Activated CD4-positive, alpha-beta T cell treated with anti-CD3 and anti-CD28 coated beads, Interleukin-2, amount 50 U/mL, for 24 hours (primary cell): ENCODE measurements at places on chromosomes 3 and 15.

- DNase-seq = no peak
Measured at GRCh38 chr15:92870010-92870591, 30.0 kb upstream of the CHD2 start.

DNA sequence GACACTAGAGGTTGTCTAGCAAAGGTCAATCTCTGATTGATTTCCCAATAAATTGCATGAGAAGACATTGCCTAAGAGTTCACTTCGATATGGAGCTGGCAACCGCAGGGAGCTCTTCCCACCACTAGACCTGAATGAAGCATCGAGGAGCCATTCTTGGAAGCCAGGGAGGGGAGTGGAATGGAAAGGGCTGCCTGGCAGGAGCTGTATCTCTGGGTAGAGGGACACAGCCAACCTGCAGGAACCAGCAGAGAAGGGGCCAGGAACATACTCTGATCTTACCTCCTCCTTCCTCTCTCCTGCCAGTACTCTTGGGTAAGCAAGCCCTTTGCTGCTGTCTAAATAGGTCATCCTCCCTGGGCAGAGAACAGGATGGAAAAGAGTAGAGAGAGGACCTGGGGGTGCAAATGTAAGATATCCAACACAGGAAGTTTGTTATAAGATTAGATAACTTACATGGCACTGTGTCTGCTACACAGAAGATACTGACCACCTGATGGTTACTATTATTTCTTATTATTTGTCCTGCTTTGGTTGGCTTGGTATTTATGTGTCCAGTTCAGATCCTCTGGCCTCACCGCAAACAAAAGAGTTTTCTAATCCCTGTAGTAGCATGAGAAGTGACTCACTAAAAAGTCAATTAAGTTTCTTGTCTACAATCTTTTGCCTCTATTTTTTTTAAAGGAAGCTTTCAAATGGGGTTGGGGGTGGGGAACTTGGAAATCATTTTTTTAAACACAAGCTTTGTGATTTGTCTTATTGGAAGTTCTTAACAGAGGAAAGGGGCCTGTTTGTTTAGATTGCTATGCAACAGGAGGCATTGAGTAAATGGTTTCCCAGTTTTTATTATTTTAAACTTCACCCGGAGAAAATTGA is 156.7 kb upstream of the TSC22D2 start:
- DNase-seq = no peak

DNA sequence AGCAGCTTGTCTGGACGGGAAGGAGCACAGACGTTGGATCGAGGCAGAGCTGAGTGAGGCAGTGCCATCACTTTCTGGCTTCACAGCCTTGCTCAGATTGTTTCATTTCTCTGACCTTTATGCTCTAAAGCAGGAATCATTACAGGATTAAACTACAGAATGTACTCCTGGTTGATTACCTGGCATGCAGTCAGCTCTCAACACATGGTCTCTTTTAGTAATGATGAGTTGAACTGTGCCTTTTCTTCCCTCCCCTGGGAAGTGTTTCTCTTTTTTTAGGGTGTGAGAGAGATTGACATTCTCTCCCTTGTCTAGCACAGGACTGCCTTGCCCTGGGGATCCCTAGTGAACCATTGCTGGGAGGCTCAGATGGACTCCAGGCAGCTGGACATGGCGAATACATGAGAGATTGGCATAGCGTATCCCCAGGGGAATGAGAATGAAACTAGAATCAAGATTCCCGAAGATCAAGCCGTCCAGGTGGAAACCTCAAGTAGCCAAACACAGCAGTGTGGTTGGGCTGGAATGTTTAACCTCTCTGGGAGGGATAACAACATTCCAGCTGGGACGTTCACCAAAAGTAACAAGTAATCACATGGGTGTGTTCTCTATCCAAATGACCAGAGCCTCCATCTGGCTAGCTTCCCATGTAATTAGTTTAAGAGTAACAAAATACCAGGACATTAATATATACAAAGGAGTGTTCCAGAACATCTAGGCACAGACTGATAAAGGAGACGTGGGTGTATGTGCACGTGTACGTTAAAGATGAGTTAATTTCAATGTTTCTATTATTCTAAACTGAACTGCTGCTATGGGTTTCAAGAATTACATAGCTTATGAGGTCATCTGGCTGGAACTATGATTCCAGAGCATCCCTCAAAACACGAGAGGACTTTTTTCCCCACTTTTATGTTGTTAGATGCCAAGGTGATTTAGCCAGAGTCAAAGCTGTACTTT is 118.6 kb upstream of the NR2E3 start:
- no peak for DNase-seq

GRCh38 chr3:187880851-187881250 is 135.6 kb upstream of the BCL6 start:
- no peak for DNase-seq

DNA sequence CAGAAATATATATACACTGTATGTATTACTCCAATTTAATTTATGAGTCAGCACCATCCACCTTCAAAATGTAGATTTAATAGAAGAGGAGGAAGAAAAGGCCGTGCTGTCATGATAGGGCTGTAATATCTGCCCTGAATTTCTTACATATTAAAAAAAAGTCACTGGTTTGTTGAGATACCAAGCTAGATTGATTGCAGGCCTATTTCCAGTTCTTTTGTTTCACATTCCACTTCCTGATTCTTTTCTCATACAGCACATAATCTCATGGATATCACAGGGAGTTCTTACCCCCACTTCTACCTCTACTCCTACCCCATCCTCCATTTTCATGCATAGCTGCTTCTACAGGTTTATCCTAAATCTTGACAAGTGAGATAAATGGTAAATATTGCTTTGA is 290.3 kb downstream of the ZBTB20 start:
- no peak for DNase-seq

GRCh38 chr3:11735638-11736037 is 91.9 kb upstream of the VGLL4 start:
- no peak for DNase-seq

DNA sequence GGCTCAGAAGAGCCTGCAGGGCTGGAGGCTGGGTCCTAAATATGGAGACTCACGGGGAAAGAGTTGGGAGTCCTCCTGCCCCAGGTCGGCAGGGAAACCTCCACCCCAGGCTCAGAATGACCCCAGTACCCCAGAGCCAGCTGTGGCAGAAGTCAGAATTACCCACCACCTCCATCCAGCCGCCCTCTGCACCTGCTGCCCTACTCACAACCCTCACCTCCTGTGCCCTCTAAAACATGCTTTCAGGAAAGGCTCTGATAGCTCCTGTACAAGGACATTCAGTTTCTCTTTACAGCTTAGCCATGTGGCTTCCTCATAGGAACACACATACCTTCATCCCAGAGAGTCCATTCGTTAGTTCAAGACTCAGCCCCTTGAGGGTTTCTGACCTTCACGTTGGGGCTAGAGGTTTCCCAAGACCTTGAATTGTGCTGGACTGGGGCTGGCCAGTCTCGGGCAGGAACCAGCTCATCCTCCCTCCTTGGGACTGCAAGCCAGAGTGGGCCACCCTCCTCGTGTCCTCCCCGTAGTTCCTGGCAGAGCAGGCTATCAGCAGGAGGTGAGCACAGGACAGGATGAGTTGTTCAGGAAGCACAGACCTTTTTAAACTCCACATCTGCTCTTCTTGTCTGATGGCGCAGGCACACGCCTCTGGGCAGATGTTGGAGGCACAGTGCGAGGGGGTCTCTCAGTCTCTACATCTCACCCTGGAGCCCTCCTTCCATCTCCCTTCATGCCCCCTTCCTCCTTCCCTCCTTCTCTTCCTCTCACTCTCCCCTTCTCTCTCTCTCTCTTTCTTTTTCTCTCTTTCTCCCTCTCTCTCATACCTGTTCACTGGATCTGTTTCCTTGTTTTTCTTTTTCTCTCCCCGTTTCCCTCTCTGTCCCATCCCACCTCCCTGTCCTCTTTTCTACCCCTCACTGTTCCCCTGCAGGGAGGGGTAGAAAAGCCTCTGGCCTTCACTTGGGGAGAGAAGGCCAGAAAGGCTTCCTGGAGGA is 55.9 kb upstream of the NR2C2 start:
- DNase-seq = no peak

- DNase-seq = no peak
Measured at GRCh38 chr3:50229490-50229889, 6.5 kb upstream of the GNAI2 start.

DNA sequence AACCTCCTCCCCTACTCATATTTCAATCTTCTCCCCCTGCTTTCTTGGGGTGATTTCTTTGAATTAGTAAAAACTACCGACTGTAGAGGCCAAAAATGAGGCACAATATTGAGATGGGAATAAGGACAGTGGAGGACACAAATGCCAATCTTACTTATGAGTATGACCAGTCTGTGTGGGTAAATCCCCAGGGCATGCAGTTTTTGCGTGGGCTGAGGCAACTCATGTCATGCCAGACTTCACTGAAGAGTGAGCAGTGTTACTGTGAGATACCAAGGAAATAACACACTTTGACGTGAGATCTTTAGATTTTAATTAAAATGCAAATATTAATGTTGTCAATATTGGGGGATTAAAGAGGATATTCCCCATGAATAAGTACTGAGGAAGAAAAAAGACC is 254.3 kb upstream of the ICE2 start:
- DNase-seq = no peak

GRCh38 chr3:62688812-62689211 is 186.4 kb downstream of the CADPS start:
- no peak for DNase-seq

DNA sequence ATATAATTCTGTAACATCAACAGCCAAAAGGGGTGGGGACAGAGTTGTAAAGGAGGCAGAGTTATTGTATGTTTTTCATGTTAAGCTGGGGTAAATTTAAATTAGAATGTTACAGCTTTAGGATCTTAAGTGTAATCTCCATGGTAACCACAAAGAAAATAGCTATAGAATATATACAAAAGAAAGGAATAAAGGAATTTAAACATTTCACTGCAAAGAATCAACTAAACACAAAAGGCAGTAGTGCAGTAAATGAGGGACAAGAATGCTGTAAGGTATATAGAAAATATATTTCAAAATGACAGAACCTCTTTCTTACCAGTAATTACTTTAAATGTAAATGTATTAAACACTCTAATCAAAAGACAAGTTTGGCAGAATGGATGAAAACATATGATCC is 361.7 kb downstream of the SLC9A9 start:
- DNase-seq = no peak
